Activated CD8-positive, alpha-beta memory T cell treated with anti-CD3 and anti-CD28 coated beads, Interleukin-2, amount 10 ng/mL, durations not matched to agents 7 days and 5 days (primary cell): ENCODE measurements at places on chromosomes 6 and 20.

GRCh38 chr6:48844696-48845095 lies 618.4 kb downstream of the MMUT start:
- no peaks in the 10 kb centered on the region for H3K4me1 ChIP-seq
- H3K27me3 ChIP-seq: no peaks in the 10 kb centered on the region
- H3K36me3 ChIP-seq: no peaks in the 10 kb centered on the region
- no peak overlapping the region for H3K4me3 ChIP-seq
- no peak for DNase-seq

DNA sequence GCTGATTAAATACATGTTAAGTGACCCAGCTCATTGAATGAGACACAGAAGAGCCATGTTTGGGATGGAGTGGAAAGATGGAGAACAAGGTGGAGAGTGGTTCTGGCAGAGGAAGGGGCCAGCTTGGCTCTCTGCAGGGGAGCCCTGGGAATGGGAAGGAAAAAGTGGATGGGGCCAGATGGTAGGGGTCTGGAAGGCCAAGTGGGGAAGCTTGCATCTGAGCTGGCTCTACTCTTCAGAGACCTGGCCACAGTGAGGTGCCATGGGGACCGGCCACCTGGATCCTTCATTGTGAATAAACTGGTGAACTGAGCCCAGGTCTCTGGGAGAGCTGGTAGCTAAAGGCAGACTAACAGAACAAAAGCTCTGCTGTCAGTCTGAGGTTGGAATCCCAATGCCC lies 48.9 kb upstream of the SIRPA start:
- H3K4me3 ChIP-seq: no peak overlapping the region
- H3K27ac ChIP-seq: no peak overlapping the region
- H3K27me3 ChIP-seq: peaks cover 3% of the 10 kb centered on the region
- H3K36me3 ChIP-seq: no peaks in the 10 kb centered on the region
- DNase-seq: no peak

DNA sequence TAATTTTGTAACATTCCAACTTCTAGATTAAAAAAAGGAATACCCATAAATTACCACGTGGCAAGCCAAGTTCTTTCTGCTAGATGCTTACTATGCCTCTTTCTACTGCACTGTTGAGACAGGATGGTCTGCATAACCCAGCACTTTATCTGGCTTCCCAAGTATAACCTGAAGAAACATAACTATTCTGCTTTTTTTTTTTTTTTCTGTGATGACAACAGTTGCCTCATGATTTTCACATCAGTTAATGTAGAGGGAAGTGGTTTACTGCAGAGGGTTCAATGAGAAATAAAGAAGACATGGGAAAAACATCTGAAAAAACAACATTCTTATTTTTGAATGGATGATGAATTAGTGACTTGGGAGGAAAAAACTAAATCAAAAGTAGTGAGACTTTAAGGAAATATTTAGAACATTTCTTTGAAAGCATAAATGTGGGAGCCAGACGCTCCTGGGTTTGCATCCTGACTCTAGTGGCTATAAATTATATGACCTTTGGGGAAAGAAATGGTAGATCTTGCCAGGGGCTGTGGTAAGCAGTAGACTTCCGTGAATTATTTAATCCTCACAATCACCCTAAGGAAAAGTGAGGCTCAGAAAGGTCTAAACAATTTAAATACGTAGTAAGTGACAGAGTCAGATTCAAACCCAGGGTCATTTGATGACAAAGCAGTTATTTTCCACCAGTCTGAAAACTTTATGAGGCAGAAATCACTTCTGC lies 230.7 kb downstream of the PHACTR1 start:
- H3K4me3 ChIP-seq: no peak overlapping the region
- no peak for DNase-seq
- H3K36me3 ChIP-seq: no peaks in the 10 kb centered on the region
- peaks cover 19% of the 10 kb centered on the region for H3K27me3 ChIP-seq
- no peak overlapping the region for H3K27ac ChIP-seq

- H3K4me1 ChIP-seq: peaks cover 12% of the 10 kb centered on the region
- peak overlapping the region; percentile 98 for H3K27ac ChIP-seq
- DNase-seq: peak; percentile 56
- no peaks in the 10 kb centered on the region for H3K27me3 ChIP-seq
- peaks cover 17% of the 10 kb centered on the region for H3K36me3 ChIP-seq
These were observed 805 bp upstream of the STX16 start for GRCh38 chr20:58650181-58650775.

DNA sequence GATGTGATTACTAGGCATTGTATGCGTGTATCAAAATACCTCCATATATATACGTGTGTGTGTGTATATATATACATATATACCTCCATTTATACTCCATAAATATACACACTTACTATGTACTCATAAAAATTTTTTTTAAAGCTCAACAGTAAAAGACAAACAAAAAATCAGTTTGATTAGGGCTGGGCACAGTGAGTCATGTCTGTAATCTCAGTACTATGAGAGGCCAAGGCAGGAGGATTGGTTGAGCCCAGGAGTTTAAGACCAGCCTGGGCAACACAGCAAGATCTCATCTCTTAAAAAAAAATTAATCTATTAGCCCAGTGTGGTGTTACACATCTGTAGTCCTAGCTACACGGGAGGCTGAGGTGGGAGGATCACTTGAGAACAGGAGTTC lies 24.6 kb downstream of the PDSS2 start:
- H3K4me3 ChIP-seq: no peak overlapping the region
- no peak for DNase-seq
- H3K36me3 ChIP-seq: peaks cover 16% of the 10 kb centered on the region
- H3K27ac ChIP-seq: no peak overlapping the region

GRCh38 chr6:103534095-103534494 lies 1325.6 kb downstream of the HACE1 start:
- no peaks in the 10 kb centered on the region for H3K27me3 ChIP-seq
- H3K4me1 ChIP-seq: no peaks in the 10 kb centered on the region
- DNase-seq: no peak
- H3K4me3 ChIP-seq: no peak overlapping the region
- no peak overlapping the region for H3K27ac ChIP-seq
- no peaks in the 10 kb centered on the region for H3K36me3 ChIP-seq

DNA sequence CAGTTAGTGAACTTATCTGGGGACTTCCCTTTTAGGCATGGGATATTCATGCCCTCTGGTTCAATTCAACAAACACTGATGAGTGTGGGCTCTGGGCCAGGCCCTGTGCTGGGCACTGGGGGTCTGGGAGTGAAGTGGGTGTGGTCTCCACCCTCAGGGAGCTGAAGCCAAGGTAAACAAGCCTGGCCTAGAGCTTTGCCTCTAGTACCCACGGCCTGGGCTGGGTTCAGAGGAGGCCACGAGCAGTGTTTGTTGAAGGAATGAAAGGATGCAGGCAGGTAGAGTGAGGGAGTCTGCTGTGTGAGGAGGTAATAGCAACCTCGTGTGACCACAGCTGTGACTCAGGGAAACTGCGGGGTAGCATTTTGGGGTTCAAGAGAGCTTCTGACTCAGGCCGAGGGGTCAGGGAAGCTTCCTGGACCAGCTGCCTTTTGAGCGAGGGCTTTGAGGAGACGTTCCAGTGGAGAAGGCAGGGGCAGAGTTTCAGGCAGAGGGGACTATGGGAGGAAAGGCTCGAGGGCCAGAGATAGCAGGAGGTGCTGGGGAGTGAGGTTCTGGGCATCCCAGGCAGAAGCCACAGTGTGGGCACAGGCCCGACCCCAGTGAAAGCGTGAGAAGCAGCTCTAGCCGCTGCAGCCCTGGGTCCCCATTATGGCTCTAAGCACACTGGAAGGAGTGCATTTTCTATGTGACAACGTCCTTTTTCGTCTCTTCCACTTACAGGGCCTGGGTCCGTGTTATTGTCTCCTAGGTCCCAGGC lies 5.6 kb downstream of the MYLK2 start:
- peaks cover 7% of the 10 kb centered on the region for H3K4me1 ChIP-seq
- H3K27me3 ChIP-seq: no peaks in the 10 kb centered on the region
- no peak for DNase-seq

GRCh38 chr6:158926414-158926813 lies 73.6 kb downstream of the RSPH3 start:
- H3K36me3 ChIP-seq: peaks cover 2% of the 10 kb centered on the region
- H3K27me3 ChIP-seq: no peaks in the 10 kb centered on the region
- no peaks in the 10 kb centered on the region for H3K4me1 ChIP-seq

DNA sequence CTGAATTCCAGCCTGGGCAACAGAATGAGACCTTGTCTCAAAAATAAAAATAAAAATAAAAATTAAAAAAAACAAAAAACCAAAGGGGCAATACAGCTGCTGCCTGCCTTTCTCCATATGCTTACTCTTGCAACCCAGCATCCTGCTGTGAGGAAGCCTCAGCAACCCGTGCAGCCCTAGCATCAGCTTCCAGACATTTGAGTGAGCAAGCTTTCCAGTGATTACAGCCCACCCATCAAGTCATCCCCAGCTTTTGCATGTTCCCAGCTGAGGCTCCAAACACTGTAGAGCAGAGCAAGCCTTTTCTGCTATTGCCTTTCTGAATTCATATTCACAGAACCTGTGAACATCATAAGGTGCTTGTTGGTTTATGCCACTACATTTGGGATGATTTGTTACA lies 93.8 kb downstream of the SASH1 start:
- no peak overlapping the region for H3K27ac ChIP-seq
- H3K4me3 ChIP-seq: no peak overlapping the region
- H3K4me1 ChIP-seq: peaks cover under 1% of the 10 kb centered on the region
- H3K27me3 ChIP-seq: peaks cover 18% of the 10 kb centered on the region
- no peak for DNase-seq

DNA sequence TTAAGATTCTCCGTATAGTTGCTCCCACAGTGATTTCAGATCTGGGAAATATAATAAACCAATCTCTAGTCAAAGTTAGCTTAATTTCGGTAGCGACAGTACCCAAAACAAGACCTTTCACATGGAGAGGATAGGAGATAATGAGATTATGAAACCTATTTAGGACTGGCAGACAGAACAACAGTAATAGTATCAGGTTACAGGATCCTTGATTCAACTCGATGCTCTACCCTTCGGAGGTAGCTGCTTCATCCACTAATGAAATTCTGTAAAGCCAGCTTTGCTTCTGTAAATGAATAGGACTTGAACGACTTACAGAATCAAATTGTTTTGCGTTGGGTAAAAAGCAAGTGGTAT lies 534 bp upstream of the AKIRIN2 start:
- peaks cover 25% of the 10 kb centered on the region for H3K36me3 ChIP-seq
- peaks cover 52% of the 10 kb centered on the region for H3K4me1 ChIP-seq

GRCh38 chr6:97885325-97885724 lies 602.3 kb upstream of the MMS22L start:
- no peaks in the 10 kb centered on the region for H3K27me3 ChIP-seq
- H3K4me1 ChIP-seq: no peaks in the 10 kb centered on the region
- no peak for DNase-seq
- H3K4me3 ChIP-seq: no peak overlapping the region
- no peak overlapping the region for H3K27ac ChIP-seq
- no peaks in the 10 kb centered on the region for H3K36me3 ChIP-seq

DNA sequence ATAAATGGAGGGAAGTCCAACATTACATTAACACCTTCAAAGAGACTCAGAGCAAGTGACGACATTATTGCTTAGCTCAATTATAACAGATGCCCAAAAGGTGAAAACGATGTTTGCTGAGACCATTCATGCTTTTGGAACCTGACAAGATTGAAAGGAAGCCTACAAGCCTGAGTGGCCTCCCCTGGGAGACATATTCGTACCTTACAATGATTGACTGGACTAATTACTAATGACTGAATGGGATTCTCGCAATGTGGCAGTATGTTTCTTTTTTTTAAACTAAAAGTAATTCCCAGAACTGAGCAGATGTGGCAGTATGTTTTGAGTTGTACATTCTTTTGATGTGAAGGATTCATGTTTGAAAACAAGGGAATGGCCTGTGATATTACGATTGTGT lies 49.9 kb downstream of the VEGFA start:
- H3K4me1 ChIP-seq: peaks cover 3% of the 10 kb centered on the region
- H3K36me3 ChIP-seq: no peaks in the 10 kb centered on the region
- no peak for DNase-seq
- no peak overlapping the region for H3K27ac ChIP-seq

DNA sequence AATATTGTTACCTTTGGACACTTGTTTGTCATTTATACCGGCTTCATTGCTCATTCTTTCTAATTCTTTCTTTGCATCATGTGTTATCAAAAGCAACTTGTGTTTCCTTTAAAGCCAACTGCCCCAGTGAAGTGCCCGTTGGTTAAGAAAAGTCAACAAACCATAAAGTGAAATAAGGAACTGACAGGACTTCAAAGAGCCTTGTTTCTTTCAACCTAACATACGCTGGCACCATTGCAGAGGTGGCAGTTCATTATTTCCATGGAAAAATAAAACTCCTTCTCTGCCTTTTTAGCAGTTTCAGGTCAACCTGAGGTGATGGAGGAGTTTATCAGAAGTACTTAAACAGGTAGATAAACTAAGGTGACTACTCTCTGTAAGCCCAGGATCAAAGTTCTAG lies 28.8 kb downstream of the FERMT1 start:
- no peak overlapping the region for H3K27ac ChIP-seq
- H3K36me3 ChIP-seq: no peaks in the 10 kb centered on the region
- no peaks in the 10 kb centered on the region for H3K4me1 ChIP-seq
- H3K4me3 ChIP-seq: no peak overlapping the region

- peak overlapping the region; percentile 91 for H3K4me3 ChIP-seq
- no peaks in the 10 kb centered on the region for H3K27me3 ChIP-seq
- H3K36me3 ChIP-seq: peaks cover 16% of the 10 kb centered on the region
- DNase-seq: no peak
- H3K4me1 ChIP-seq: peaks cover 58% of the 10 kb centered on the region
These were observed 637 bp downstream of the TRPC4AP start for GRCh38 chr20:35091816-35092523.

- H3K27ac ChIP-seq: peak overlapping the region; percentile 65
- H3K4me1 ChIP-seq: peaks cover 80% of the 10 kb centered on the region
- no peaks in the 10 kb centered on the region for H3K27me3 ChIP-seq
- H3K4me3 ChIP-seq: no peak overlapping the region
These were observed 87.5 kb downstream of the TRERF1 start for GRCh38 chr6:42363926-42364849.

DNA sequence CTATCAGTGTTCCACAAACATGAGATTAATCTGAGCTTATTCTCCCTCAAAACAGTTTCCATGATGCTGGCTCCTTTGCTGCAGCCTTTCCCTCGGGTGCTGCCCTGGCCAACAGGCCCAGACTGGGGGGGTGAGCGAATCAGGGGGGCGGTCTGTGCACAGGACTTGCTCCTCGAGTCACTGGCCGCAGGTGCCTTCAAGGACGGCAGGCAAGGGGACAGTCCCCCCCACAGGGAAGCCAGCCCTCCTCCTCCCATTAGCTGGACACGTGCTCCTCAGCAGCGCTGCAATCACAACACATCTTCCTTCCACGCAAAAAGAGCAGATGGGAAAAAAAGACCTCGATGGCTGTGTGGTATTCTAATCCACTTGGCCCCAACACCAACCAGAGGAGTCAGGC lies 10.0 kb downstream of the YTHDF1 start:
- H3K4me1 ChIP-seq: peaks cover 12% of the 10 kb centered on the region
- no peak for DNase-seq
- H3K27ac ChIP-seq: no peak overlapping the region
- peaks cover 31% of the 10 kb centered on the region for H3K36me3 ChIP-seq
- H3K27me3 ChIP-seq: no peaks in the 10 kb centered on the region

DNA sequence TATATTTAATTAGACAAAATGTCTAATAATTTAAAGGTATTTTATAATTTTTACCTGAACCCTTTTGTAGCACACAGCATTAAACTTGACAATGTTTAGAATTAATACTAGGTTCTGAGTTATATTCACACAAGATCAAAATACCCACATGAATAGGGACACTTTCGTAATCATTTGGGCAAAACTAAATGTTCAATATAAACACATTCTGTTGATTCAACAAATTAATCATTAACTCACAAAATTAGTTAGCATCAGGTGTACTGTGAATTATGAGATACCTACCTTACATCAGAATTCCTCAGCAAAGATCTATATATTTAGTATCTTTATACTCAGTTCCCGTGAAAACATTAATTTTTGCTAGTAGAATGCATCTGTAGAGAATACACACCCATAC lies 481.5 kb upstream of the MANEA start:
- no peaks in the 10 kb centered on the region for H3K36me3 ChIP-seq
- no peaks in the 10 kb centered on the region for H3K4me1 ChIP-seq
- H3K27me3 ChIP-seq: no peaks in the 10 kb centered on the region
- no peak overlapping the region for H3K4me3 ChIP-seq
- DNase-seq: no peak
